Activated CD8-positive, alpha-beta memory T cell treated with anti-CD3 and anti-CD28 coated beads for 48 hours (primary cell): ENCODE measurements at places on chromosomes 6 and 20.

- no peak for DNase-seq
Observed at GRCh38 chr20:47667531-47668312, 117.6 kb downstream of the SULF2 start.

DNA sequence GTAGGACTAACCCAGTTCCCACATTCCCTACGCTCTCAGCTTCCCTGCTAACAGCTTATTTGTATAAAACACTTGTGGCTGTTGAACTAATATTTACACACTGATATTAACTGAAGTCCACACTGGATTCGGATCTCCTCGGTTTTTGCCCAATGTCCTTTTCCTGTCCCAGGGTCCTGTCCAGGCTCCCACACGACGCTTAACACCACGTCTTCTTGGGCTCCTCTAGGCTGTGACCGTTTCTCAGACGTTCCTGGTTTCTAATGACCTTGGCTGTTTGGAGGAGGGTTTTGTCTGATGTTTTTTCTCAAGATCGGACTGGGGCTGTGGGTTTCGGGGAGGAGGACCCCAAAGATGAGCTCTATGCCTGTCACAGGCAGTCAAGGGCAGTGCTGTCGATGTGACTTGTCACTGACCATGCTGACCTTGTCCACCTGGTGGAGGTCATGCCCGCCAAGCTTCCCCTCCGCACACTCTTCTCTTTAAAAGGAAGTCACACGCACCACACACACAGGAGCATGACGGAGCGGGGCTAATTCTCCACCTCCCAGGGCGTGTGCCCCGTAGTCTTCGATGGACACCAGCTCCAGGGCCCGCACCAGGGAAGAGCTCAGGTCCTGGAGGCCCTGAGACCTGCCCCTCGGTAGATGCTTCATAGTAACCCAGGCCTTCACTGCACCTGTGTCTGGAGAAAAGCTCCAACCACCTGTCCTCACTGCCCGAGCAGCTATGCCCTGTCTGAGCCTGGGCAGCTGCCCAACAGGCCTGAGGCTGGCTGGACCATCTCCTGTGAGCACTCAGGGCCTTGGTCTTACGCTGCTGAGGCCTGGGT, 72.0 kb downstream of the TTLL2 start:
- no peak for DNase-seq

- no peak for DNase-seq
Observed at GRCh38 chr20:38012332-38012731, 20.9 kb downstream of the TTI1 start.

DNA sequence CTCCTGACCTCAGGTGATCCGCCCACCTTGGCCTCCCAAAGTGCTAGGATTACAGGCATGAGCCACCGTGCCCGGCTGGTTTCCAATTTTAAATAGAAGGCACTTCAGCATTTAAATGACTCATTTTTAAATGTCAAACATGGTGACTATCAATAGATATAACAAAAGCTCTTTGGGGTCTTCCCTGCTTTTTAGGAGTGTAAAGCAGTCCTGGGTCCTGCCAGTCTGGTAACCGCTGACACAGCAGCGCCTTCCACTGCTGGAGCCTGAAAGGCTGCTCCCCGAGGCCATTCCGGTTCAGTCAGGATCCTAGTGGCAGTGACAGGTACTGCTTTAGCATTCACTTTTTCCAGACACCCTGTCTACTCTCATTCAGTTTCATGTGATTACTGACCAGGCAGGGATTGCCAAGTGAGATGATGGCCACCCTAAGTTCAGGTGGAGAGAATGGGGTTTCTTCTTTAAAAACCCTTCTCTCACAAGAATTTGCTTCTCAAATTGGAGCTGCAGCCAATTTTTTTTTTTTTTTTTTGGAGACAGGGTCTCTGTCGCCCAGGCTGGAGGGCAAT, 5.1 kb downstream of the DIDO1 start:
- no peak for DNase-seq

- DNase-seq: no peak
Observed at GRCh38 chr20:63877755-63878470, 12.8 kb downstream of the TPD52L2 start.

DNA sequence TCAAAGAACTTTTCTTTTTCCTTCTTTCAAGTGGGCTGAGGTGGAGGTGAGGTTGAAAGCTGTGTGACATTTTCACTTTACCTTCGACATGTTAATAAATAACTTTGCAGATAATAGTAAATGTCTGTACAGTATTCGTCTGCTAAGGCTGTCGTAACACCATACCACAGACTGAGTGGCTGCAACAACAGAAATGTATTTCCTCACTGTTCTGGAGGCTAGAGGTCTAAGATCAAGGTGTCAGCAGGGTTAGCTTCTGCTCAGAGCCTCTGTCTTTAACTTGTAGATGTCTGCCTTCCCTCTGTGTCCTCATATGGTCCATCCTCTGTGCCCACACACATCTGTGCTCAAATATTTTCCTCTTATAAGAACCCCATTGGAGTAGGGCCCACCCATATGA, 14.9 kb downstream of the PHACTR2 start:
- DNase-seq: no peak
